ENCODE measurements at places on chromosomes 2 and 18.
A peak's percentile ranks its signal among the peaks of the same experiment; 100 is the strongest.

DNA sequence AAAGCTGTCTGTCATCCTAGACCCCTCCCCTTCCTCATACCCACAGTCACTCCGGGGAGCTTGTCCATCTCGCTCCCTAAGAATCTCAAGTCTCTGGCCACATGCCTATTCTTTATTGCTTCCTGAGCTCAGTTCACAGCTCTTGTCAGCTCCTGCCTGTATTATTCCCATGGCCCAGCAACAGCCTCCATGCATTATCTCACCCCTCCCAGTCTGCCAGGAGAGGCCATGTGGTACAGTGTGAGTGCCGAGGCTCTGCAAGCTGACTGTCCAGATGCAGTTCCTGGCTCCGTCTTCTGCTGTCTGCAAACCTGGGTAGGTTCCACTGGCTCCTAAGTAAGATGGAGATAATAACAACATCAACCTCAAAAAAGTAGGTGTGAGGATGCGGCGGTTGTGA lies 79.7 kb downstream of the MRPS9 start:
- no peak for DNase-seq
- H3K4me3 ChIP-seq: no peak overlapping the region
- H3K27me3 ChIP-seq: no peaks in the 10 kb centered on the region
- no peak overlapping the region for H3K27ac ChIP-seq
- no peaks in the 10 kb centered on the region for H3K4me1 ChIP-seq

- H3K36me3 ChIP-seq: no peaks in the 10 kb centered on the region
- no peaks in the 10 kb centered on the region for H3K27me3 ChIP-seq
- H3K4me1 ChIP-seq: peaks cover 5% of the 10 kb centered on the region
- H3K27ac ChIP-seq: no peak overlapping the region
- H3K4me3 ChIP-seq: no peak overlapping the region
- no peak for DNase-seq
These were observed 444.8 kb downstream of the RND3 start for GRCh38 chr2:150042500-150043171.

- H3K4me3 ChIP-seq: no peak overlapping the region
- no peak for DNase-seq
- H3K27ac ChIP-seq: no peak overlapping the region
- no peaks in the 10 kb centered on the region for H3K36me3 ChIP-seq
- no peaks in the 10 kb centered on the region for H3K4me1 ChIP-seq
- no peaks in the 10 kb centered on the region for H3K27me3 ChIP-seq
These were observed 5.3 kb downstream of the COL3A1 start for GRCh38 chr2:188979187-188980114.

- DNase-seq: no peak
- no peak overlapping the region for H3K27ac ChIP-seq
- H3K36me3 ChIP-seq: no peaks in the 10 kb centered on the region
- H3K27me3 ChIP-seq: no peaks in the 10 kb centered on the region
- no peaks in the 10 kb centered on the region for H3K4me1 ChIP-seq
These were observed 24.9 kb downstream of the HADHB start for GRCh38 chr2:26269571-26270158.

- peak; percentile 45 for DNase-seq
- H3K36me3 ChIP-seq: no peaks in the 10 kb centered on the region
- no peak overlapping the region for H3K4me3 ChIP-seq
- H3K27me3 ChIP-seq: no peaks in the 10 kb centered on the region
- H3K4me1 ChIP-seq: no peaks in the 10 kb centered on the region
These were observed 41.4 kb downstream of the STEAP3 start for GRCh38 chr2:119264781-119265692.

- no peak overlapping the region for H3K4me3 ChIP-seq
- no peaks in the 10 kb centered on the region for H3K27me3 ChIP-seq
- no peak overlapping the region for H3K27ac ChIP-seq
- no peaks in the 10 kb centered on the region for H3K36me3 ChIP-seq
- no peaks in the 10 kb centered on the region for H3K4me1 ChIP-seq
- no peak for DNase-seq
These were observed 30.1 kb downstream of the RBKS start for GRCh38 chr2:27860111-27860510.

- peaks cover 5% of the 10 kb centered on the region for H3K4me1 ChIP-seq
- H3K36me3 ChIP-seq: no peaks in the 10 kb centered on the region
- H3K27me3 ChIP-seq: no peaks in the 10 kb centered on the region
- DNase-seq: no peak
These were observed 517 bp downstream of the GCFC2 start for GRCh38 chr2:75710220-75710576.

DNA sequence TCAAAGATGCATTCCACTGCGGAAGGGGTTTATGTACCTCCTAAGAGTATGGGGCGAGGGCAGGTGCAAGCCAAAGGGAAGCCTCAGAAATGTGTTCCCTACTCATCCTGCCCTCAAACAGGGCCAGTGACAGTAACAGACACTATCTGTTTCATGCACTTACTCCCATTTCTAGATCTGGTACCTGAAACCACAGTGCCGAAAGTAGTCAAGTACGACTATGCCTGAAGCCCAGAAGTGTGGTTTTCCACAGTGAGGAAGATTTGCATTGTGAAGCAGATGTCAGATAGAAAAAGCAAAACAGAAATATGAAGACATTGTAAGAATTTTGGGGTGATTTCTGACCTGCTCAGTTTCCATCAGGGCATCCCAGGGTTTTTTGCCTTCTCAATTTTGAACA lies 748.7 kb downstream of the RNF144A start:
- no peaks in the 10 kb centered on the region for H3K27me3 ChIP-seq
- H3K4me3 ChIP-seq: no peak overlapping the region
- no peaks in the 10 kb centered on the region for H3K36me3 ChIP-seq
- H3K27ac ChIP-seq: peak overlapping the region; percentile 75
- peak; percentile 94 for DNase-seq
- peaks cover 22% of the 10 kb centered on the region for H3K4me1 ChIP-seq

GRCh38 chr2:230975927-230976326 lies 20.0 kb upstream of the SPATA3 start:
- H3K4me3 ChIP-seq: no peak overlapping the region
- H3K4me1 ChIP-seq: no peaks in the 10 kb centered on the region
- no peaks in the 10 kb centered on the region for H3K27me3 ChIP-seq
- no peak for DNase-seq

DNA sequence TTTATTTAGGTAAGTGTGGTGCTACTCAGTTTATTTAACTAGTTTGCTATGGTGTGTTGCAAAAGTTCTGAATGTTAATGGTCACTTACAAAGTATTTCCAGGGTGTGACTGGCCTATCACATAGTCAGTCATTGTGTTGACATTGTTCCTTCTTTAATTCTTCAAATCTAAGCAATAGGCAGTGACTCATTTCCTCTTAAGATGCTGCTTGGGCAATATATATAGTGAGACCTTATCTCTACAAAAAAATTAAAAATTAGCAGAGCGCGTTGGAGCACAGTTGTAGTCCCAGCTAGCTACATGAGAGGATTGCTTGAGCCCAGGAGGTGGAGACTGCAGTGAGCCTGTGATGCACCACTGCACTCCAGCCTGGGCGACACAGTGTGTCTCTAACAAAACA lies 5.8 kb upstream of the CCDC88A start:
- H3K4me3 ChIP-seq: no peak overlapping the region
- H3K27ac ChIP-seq: no peak overlapping the region
- no peaks in the 10 kb centered on the region for H3K4me1 ChIP-seq
- no peaks in the 10 kb centered on the region for H3K36me3 ChIP-seq
- 0 out of 2 replicates have a peak, but pooled peaks cover 6% of the 10 kb centered on the region for H3K27me3 ChIP-seq
- no peak for DNase-seq

GRCh38 chr2:200523158-200523557 lies 2.8 kb upstream of the SGO2 start:
- no peaks in the 10 kb centered on the region for H3K27me3 ChIP-seq
- H3K36me3 ChIP-seq: no peaks in the 10 kb centered on the region
- no peak overlapping the region for H3K27ac ChIP-seq

DNA sequence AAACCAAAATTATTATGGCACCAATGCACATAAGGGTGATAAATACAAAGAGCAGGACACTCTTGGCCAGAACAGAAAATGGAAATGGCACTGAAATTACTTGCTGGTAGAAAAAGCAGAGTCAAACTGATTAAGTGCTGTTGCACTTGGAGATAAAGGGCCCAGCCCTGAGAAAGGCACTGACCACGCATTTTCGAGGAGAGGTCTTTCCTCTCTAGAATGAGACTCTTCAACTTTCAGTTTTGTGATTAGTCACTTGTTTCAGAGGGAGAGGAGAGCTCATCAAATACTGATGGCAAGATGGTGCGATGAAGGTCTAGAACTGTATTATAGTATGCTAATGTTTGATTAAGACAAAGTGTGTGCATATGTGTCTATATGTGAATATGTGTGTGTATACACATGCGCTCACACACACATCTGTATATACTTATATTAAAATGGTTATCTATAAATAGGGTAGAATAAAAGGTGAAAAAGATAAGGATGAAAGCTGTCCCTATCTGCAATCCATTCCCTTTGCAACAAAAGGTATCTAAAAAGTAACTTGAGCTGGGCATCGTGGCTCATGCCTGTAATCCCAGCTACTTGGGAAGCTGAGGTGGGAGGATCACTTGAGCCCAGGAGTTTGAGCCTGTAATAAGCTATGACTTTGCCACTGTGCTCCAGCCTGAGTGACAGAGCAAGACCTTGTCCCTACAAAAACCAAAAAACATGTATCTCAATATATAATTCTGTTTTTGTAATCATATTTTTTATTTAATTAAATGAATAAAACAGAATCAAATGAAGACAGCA lies 48.8 kb upstream of the ZDBF2 start:
- no peaks in the 10 kb centered on the region for H3K27me3 ChIP-seq
- H3K27ac ChIP-seq: peak overlapping the region; percentile 49
- H3K4me1 ChIP-seq: peaks cover 25% of the 10 kb centered on the region
- peak overlapping the region; percentile 3 for H3K4me3 ChIP-seq

DNA sequence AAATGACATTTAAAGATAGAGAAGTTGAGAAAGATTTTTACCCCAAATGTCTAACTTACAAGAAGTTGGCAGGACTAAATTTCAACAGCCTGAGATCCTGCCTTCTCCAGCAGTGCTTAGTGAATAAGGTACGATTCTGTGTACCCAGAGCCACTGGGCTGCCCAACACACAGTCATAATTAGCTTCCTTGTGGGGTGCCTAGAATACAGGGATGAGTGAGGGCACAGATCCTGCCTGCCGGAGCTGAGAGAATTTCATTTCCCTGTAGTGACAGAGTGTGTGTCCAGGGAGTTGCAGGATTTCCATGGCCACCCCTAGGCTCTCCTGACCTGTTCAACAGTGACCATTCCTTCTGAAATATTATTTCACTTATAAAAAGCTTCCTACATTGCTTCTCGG lies 27.0 kb downstream of the GREB1 start:
- no peak for DNase-seq
- no peaks in the 10 kb centered on the region for H3K27me3 ChIP-seq
- no peak overlapping the region for H3K4me3 ChIP-seq
- no peak overlapping the region for H3K27ac ChIP-seq
- H3K4me1 ChIP-seq: no peaks in the 10 kb centered on the region
- H3K36me3 ChIP-seq: no peaks in the 10 kb centered on the region

DNA sequence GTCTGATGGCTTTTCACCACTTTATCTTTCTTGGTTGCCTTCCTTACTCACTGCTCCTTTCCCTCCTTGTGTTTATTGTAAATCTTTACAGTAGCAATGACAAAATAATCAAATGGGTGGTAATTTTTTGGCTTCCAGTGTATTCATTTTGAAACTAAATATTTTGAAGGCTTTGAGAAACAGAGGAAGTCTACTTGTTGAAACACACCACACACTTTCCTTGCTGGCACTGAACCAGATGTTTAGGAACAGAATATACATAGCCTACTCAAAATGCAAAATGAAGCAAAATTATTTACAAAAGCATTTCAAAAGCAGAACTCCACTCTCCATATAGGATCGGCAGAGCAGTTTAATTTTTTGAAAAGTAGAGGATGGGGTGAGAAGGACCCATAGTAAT lies 189.8 kb downstream of the LTBP1 start:
- no peaks in the 10 kb centered on the region for H3K36me3 ChIP-seq
- H3K27ac ChIP-seq: no peak overlapping the region
- no peaks in the 10 kb centered on the region for H3K27me3 ChIP-seq

DNA sequence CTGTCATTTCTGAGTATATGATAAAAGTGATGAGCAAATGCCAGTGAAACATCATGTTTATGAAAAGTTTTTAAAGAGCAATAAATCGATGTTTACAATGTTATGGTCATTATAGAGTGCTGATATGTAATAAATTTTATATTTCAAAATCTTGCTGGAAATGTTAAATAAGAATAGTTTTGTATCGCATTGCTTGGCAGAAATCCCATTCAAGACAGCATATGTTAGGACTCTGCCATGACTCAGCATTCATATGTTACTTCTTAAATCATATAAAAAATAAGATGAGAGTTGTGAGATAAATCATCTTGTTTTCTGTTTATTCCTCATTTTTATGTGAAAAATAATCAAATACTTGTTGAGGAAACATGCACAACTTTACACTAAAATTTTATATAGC lies 949.9 kb upstream of the NRXN1 start:
- DNase-seq: no peak
- no peak overlapping the region for H3K27ac ChIP-seq
- no peaks in the 10 kb centered on the region for H3K4me1 ChIP-seq
- no peak overlapping the region for H3K4me3 ChIP-seq

- DNase-seq: peak; percentile 68
- peak overlapping the region; percentile 90 for H3K27ac ChIP-seq
- peak overlapping the region; percentile 24 for H3K4me3 ChIP-seq
- peaks cover 51% of the 10 kb centered on the region for H3K4me1 ChIP-seq
These were observed 7.2 kb downstream of the MTHFD2 start for GRCh38 chr2:74205596-74205995.

DNA sequence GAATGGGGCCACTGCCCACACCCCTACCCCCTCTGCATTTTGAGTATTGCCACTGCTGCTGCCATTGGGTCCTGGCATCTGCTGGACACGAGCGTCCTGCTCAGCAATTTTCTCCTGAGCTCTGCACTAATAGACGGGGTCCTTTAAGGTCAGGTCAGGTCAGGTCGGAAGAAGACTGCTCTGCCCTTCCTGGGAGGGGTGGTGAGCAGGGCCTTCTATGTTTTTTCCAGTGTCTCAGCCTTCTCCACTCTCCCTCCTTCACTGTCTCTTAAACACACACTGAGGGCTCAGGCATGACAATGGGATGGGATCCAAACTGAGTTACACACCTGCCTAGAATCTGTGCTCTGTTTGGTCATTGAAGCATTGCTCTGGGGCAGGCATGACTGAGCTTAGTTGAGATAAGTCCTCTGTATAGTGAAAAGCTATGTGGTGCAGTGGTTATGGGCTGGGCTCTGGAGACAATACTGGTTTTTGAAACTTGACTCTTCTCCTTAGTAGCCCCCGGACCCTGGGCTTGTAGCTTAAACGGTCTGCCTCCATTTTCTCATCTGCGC lies 10.6 kb downstream of the MYO1B start:
- no peak overlapping the region for H3K27ac ChIP-seq
- DNase-seq: no peak
- H3K4me1 ChIP-seq: no peaks in the 10 kb centered on the region
- no peaks in the 10 kb centered on the region for H3K27me3 ChIP-seq

GRCh38 chr2:239223310-239224198 lies 177.3 kb downstream of the HDAC4 start:
- H3K4me3 ChIP-seq: no peak overlapping the region
- no peak for DNase-seq
- H3K27me3 ChIP-seq: no peaks in the 10 kb centered on the region
- H3K27ac ChIP-seq: no peak overlapping the region
- peaks cover 21% of the 10 kb centered on the region for H3K4me1 ChIP-seq
- no peaks in the 10 kb centered on the region for H3K36me3 ChIP-seq

DNA sequence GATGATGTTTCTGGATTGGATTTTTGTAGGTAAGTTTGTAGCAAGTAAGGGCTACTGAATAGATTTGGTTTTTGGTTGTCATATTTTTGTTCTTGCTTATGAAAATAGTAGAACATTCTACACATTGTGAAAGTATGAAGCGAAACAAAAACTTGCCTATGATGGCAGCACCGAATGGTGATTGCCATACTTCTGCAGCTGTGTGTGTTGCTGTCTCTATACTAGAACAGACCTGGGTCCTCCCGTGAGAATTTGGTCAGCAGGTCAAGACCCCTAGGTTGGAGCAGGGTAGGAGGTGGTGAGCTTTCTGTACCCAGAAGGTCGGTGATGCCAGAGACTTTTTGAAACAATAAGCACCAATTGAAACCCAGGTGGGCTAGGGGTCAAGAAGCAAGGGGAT lies 322.6 kb downstream of the PRKCE start:
- no peak for DNase-seq
- peaks cover under 1% of the 10 kb centered on the region for H3K4me1 ChIP-seq
- H3K36me3 ChIP-seq: no peaks in the 10 kb centered on the region

Data from MM.1S (cell line).